ENCODE measurements at places on chromosomes 11 and 22.

DNA sequence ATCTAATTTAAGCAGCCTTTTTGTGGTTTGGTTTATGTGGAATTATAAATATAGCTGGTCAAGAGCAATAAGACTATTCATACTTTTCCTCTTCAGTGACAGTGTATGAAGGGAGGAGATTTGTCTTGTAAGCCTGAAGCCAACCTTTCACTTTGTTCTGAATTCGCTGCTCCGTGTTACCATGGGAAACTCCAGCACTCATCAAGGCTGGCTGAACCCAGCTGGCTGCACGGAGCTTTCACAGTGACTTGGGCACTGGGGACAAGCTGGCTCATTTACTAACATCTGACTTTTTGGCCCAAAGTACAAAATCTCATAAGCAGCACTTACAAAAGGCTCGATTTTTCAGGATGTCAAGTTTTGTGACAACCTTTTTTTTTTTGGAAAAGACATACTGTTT, 120.4 kb upstream of the GRIA4 start:
- no peak for DNase-seq

DNA sequence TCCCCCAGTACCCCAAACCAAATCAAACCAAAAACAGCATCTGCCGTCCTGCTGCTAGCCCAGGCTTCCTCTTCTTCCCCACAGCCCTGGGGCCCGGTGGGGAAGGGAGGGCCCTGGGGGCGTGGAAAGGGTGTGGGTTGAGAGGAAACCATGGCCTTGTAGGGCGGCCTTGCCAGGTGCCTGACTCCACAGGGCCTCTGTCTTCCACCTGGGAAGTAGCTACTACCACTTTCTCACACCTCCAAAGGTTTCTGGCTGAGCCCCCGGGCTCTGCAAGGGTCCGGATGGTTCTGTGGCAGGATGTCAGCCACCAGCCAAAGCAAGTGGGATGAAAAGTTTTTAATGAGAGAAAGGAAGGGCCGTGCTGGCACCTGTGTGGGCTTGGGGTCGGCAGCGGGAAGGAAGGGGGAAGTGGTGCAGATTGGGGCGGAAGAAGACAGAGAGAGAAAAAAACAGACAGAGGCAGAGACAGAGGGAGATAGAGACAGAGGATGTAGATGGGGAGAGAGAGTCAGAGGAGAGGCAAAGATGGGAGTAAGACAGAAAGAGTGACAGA, 10.5 kb downstream of the TPST2 start:
- no peak for DNase-seq

- no peak for DNase-seq
These were observed 17.8 kb downstream of the CHADL start for GRCh38 chr22:41222846-41223507.

GRCh38 chr22:22857607-22858558, 29.7 kb upstream of the IGLL5 start:
- DNase-seq = no peak

DNA sequence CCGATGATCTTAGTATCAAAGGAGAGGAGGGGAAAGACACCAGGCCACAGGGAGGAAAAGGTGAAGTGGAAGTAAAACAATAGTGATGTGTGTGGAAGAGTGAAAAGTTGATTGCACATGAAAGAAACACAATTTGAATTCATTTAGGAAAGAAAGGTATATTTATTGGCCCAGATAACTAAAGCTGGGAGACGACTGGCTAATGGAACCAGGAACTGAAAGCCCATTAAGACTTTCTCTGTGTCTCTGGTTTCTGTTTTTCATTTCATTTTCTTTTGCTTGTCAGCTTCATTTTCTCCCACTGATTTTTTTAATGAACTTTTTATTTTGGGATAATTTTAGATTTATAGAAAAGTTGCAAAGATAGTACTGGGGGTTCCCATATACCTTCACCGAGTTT, 5.1 kb upstream of the DCHS1 start:
- no peak for DNase-seq

DNA sequence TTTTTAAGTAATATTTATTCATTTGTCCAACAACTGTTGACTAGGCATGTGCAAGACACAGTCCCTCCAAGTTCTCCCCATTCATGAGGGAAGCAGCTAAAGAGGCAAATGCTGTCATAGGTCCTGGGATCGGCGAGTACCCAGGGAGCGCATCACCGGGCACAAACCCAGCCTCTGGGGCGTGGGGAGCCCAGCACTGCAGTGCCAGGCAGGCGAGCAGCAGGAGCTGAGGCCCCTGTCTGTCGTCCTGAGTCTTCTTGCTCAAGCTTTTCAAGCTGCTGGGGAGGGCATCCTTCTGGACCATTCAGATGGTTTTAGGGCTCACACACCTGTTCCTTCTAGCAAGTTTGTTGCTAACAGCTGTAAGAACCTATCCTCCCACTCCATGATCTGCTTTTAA, 62.1 kb downstream of the PPFIA1 start:
- no peak for DNase-seq

- no peak for DNase-seq
These were observed 460.0 kb downstream of the BUD13 start for GRCh38 chr11:116312570-116313391.

DNA sequence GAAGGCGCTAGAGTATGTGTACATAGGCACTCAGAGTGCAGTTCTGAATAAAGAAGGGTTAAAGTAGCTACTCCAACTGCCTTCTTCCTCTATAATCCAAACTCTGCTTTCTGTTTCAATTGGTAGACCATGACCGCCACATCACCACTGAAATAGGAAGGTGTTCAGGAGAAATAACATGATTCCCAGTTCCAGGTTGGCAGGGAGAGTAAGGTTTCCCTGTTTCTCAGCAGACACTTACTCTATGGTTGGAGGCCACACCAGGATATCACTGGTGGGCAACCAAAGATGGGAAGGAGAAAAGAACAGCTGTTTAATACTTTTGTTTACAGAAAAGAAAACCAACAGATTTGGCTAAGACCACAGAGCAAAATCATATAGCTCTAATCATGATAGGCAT, 37.9 kb downstream of the PAK1 start:
- no peak for DNase-seq

- DNase-seq = no peak
These were observed 135.2 kb upstream of the C11orf58 start for GRCh38 chr11:16603245-16603644.

DNA sequence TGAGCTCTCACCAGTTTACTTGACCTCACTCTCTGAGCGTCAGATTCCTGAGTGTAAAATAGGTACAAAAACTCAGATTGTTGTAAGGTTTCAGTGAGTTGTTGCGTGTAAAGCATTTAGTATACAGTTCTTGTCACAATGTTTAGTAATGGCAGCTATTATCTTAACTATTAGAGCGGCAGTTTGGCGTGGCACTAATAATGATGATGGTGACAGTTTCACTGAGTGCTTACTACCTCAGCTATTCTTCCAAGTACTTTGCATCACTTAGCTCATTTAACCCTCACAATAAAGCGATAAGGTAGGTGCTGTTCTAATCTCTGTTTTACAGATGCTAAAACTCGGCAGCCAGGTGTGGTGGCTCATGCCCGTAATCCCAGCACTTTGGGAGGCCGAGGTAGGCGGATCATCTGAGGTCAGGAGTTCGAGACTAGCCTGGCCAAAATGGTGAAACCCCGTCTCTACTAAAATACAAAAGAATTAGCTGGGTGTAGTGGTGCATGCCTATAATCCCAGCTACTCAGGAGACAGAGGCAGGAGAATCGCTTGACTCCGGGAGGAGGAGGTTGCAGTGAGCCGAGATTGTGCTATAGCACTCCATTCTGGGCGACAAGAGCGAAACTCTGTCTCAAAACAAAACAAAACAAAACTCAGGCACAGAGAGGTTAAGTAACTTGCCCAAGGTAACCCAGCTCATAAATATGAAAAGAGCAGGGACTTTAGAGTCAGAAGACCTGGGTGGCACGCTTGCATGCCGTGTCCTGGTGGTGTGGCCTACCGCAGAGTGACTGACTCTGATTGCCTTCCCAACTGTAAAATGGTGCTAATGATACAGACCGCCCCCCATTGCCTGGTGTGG, 76.2 kb downstream of the PTPRJ start:
- DNase-seq = no peak

DNA sequence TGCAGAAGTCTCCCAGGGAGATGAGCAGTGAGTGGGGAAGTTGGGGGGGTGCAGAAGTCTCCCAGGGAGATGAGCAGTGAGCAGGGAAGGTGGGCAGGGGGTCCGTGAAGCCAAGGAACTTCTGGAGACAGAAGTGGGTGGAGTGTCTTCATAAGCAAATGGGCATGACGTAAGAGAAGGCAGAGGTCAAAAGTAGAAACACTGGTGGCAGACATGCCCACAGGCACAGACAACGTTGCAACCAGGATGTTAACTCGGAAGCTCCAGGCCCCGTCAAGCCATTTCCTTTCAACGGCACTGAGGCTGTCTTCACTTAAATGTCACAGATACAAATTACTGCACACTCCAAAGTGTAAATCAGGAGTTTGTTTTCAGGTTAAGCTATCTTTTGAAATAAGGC, 186.1 kb downstream of the SHANK2 start:
- no peak for DNase-seq

DNA sequence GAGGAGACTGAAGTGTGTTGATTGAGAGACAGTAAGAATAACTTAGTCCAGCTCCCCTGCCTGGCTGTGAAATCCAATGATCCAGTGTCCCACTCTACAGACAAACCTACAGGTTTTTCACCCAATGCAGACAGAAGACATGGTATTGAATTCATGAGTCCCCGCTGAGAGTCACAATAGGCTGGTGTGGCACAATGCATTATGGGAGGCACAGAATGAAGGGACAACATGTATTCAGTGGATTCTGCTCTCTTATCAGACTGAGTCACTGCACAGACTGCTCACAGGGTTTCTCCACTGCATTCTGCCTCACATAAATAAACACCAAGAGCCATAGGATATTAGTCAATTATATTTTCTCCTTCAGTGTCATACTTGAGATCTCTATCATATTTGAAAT, 55.2 kb upstream of the TOP3B start:
- no peak for DNase-seq

GRCh38 chr22:45285263-45286058, 712 bp downstream of the UPK3A start:
- DNase-seq = no peak

DNA sequence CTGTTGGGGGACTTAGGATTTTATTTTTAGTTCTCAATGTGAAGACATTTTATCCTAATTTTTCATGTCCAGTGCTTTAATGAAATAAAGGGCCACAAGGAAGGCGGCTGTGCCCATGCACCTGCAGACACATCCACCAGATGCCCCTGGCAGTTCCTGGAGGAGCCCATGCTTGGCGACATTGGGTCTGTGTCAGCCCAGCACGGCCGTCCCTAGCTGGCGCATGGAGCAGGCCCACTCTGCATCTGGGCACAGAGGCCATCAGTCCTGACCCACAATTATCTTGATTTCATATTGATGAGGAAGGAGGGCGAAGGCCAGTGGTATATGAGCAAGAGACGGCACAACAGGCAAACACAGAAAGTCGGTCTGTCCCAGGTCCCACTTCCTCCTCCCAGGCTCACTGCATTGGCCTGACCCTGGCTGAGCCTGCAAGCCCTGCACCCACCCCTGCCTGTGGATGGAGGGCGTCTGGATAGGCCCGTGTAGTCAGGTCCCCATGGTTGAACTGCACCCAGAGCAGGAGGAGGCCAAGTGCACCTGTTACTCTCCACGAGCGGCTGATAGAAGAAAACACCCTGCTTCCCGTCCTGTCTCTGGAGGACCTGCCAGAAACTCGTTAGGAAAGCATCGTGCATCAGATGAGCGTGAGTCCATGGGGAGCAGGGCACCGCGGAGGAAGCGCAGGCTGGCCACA, 296.9 kb downstream of the BRD1 start:
- DNase-seq = no peak

DNA sequence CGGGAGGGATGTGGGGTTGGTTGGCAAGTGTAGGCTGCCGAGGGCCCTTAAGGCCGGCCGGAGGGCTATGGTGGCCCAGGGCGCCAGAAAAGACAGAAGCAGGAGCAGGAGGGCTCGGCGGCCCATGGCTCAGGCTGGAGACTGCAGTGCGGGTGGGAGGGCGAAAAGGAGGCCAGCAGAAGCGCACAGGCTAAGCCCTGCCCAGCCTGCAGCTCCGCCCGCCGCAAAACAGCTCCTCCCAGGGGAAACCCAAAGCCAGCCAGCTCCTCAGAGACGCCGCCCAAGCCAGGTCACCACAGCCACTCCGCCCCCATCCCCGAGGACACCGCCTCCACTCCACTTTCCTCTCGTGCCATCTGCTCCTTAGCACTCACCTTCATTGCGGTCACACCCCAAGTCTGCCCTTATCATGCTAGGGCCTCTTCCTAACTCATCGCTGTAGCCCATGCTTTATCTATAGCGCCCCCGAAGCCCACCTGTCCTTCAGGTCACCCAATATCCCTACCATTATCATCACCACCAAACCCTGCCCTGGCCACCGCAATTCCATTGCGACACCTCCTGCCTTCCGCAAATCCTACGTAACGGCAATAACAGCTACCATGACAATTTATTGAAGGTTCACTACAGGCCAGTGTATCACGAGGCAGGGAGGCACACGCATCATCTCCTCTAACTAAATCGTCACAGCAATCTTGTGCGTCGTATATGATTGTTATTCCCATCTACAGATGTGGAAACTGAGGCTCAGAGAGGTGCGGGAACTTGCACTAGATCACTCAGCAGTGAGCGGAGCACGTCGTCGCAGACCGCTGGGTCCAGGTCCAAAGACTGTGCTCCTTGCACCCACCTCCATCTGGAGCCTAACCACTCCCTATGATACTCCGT, at the start of gene PRCP:
TSS of gene PRCP (minus strand) at position 154 of the 888 bp plus-strand sequence. CDS start at position 126, 28 bp downstream.
- peak; percentile 76 for DNase-seq

GRCh38 chr22:37760152-37760551, 47.6 kb upstream of the GCAT start:
- DNase-seq = no peak

DNA sequence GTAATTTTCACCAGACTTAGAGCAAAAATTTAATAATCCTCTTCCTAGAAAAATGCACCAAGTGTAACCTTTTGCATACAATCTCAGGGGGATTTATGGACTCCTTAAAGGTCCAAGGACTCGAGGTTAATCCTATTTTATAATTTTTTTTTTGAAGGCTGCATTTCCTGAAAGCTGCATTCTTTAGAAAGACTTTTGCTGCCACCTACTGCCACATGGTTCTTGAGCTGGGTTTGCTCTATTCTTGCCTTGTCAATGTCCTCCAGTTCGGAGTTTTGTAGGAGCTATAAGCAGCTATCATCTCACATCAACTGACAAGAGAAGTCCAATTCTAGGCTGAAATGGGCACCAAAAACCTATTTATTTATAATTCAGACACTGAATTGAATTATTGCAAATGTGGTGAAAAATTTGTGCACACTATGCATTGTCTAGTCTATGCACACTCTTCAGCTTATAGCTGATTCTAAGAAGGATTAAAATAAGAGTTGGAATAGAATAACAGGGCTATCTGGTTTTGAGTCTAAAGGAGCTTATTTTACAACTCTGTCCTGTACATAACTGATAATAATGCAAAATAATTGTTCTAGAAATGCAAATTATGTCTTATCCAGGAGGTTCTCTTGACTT, 31.3 kb downstream of the TRAF6 start:
- DNase-seq = no peak

Data from activated CD8-positive, alpha-beta memory T cell treated with anti-CD3 and anti-CD28 coated beads for 48 hours (primary cell).